Iris pigment epithelial cell (primary cell): ENCODE measurements at places on chromosomes 12 and 14.
A peak's percentile ranks its signal among the peaks of the same experiment; 100 is the strongest.

DNA sequence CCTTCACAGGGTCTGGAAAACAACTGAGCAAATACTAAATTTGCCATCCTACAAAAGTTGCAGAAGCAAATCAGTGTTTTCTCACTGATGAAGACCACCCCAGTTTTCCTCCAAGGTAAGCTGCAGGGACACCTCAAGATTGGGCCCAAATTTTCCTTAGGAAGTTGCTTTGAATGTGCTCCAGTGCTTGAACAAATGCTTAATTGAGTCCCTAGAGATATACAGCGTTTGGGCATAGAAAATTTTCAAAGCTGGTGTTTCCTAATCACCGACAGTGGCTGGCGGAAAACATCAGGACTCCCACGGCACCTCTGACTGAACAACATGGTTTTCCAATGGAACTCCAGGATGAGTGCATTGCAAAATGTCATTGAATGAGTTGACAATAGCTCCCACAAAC, 92.5 kb upstream of the HMGA2 start:
- DNase-seq: no peak

GRCh38 chr14:105149146-105149781, 19.3 kb downstream of the JAG2 start:
- no peak for DNase-seq

- no peak for DNase-seq
Observed at GRCh38 chr12:51938726-51939125, 12.8 kb upstream of the ACVR1B start.

GRCh38 chr14:101080922-101081593, 177.5 kb upstream of the RTL1 start:
- DNase-seq: no peak

DNA sequence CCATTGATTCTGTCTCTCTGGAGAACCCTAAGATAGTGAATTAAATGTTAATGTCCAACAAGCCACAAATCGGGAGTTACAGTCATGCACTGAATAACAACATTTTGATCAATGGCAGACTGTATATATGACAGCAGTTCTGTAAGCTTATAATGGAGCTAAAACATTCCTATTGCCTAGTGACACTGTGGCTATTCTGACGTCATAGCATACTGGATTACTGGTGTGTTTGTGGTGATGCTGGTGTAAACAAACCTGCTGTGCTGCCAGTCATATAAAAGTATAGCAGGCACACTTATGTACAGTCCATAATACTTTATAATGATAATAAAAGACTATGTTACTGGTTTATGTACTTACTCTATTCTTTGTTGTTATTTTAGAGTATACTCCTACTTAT, 56.7 kb upstream of the BICD1 start:
- DNase-seq: peak; percentile 27

DNA sequence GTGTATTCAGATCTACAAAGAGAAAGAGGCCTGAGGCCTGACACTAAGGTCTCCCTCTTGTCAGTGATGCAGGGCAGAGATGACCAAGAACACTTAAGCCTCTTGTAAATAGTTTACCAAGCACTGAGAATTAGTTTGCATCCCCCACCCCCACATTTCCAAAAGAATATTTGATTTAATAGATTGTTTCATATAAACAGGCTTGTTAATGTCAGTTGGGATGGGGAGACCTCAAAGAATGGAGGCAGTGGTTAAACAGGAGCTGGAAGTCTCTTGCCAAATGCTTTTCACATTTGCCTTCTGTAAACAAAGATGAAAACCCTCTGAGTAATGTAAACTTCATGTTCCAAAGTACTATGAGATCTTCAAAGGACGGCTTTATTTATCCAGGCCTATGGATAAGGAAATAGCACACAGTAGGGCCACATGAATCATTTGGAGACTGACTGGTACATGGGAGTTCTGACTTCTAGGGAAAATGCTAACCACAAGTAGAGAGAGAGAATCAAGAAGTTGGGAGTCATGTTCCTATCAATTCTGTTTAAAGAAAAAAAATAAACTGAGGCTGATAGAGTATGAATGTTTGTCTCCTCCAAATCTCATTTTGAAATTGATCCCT, 234.7 kb downstream of the ANO2 start:
- DNase-seq: no peak

- DNase-seq: peak; percentile 91
Observed at GRCh38 chr14:61525293-61526011, 169.9 kb upstream of the HIF1A start.

DNA sequence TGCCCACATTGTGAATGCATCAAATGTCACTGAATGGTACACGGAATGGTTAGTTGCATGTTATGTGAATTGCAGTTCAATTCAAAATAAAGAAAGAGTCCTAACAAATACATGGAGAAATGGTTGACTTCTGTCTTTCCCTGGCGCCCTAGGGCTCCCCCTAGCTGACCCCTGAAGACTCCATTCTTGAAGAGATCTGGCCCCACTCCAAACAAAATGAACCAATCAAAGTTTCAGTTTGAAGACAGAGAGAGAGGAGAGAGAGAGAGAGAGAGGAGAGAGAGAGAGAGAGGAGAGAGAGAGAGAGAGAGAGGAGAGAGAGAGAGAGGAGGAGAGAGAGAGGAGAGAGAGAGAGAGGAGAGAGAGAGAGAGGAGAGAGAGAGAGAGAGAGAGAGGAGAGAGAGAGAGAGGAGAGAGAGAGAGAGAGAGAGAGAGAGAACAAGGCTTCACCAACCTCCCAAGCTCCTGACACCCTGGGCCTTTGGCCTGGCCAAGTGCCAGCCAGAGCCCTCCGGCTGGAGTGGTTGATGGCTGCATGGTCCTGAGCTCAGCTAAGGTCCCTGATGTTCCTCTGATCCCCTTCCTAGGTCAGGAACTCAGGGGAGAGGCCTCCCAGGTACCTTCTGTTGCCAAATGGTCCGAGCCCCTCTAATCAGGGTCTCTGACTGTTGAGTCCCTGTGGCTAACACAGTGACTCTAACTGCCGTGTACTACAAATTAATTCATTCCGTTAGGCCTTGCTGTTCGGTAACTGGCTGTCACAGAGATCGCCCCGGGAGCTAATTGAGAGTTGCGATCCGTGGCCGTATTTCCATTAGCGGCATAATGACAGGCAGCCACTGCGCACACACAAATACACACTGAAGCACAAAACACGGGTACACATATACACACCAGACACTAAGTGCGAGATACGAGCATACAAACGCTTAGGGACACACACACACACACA, 188.8 kb downstream of the ESRRB start:
- DNase-seq: peak; percentile 5

GRCh38 chr12:94806617-94807016, 156.3 kb upstream of the TMCC3 start:
- DNase-seq: no peak

DNA sequence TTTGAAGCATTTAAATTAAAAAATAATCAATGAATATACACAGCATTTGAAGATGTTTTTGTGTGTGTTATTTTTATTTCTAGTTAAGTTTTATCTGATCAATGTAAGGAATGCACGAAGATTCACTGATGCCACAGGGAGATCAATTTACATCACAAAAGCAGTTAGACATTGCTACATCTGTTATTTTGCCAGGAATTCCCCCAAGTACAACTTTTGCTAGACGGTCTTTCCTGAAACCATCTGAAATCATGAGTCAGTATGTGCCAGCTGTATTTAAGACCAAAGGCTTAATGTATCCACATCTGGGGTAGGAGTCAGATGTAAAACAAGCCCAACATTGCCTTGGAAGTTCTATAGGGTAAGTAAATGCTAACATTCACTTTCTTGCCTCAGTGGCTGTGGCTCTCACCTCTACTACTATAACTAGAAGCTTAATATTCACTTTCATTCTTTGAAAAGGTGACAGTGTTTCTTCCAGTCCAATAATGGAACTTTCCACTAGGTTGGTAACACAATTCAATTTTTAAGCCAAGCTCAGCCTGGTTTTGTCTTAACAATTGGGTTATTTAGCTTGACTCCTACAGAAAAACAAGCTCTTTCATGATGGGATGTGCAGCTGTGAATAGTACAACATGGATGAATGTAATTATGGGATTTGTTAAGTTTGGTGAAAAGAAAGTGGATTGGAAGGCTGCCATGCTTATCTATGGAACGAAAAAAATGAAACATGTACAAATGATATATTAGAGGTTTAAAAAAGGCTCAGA, 385.4 kb upstream of the TMEM132C start:
- no peak for DNase-seq

DNA sequence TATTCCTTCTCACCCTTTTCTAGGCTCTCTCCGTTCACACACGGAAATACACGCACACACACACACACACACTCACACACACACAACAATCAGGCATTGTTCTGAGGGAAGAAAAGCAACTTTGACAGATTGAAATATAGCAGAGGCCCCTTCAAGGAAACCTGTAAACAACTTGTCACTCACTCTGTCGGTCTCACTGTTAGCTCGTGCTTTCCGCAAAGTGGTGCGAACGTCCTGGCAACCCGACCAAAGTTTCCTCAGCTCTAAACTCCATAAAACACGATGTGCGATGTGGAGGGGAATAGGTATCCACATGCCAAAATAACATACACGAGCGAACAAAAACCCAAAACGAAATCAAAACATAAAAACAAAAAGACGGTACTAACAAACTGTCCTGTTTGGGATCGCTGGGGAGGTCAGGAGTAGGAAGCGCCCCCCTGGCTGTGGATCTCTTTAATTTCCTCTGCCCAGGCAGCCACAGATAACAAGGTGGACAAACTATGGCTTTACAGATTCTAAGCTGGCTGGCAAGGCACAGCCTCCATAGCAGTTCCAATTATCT, 822 bp upstream of the SOX5 start:
- DNase-seq: peak; percentile 28

DNA sequence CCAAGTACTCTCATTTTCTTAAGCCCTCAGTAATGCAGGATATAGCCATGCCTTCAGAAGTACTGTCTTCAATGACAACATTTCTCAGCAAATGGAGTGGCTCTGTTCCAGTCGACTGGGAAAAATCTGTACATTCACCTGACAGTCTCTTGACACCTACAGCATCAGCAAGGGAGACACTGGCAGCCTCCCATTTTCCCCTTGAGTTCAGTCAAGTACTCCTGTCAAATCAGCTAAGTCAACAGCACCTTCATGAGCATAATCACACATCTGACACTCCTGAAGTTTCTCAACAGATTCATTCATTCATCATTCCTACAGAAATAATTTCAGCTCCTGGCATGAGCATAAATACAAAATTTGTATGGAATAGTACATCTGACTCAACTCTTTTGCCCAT, 46.1 kb downstream of the INTS13 start:
- DNase-seq: no peak

GRCh38 chr12:114848666-114849065, 164.7 kb upstream of the TBX3 start:
- peak; percentile 53 for DNase-seq

DNA sequence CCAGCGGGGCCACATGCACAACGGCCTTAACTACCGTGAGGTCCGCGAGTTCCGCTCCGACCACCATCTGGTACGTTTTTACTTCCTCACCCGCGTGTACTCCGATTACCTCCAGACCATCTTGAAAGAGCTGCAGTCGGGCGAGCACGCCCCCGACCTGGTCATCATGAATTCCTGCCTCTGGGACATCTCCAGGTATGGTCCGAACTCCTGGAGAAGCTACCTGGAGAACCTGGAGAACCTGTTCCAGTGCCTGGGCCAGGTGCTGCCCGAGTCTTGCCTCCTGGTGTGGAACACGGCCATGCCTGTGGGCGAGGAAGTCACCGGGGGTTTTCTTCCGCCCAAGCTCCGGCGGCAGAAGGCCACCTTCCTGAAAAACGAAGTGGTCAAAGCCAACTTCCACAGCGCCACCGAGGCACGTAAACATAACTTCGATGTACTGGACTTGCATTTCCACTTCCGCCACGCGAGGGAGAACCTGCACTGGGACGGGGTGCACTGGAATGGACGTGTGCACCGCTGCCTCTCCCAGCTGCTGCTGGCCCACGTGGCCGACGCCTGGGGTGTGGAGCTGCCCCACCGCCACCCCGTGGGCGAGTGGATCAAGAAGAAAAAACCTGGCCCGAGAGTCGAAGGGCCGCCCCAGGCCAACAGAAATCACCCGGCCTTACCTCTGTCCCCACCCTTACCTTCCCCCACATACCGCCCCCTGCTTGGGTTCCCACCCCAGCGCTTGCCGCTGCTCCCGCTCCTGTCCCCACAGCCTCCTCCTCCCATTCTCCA, 155.7 kb upstream of the AMIGO2 start:
- DNase-seq: no peak

DNA sequence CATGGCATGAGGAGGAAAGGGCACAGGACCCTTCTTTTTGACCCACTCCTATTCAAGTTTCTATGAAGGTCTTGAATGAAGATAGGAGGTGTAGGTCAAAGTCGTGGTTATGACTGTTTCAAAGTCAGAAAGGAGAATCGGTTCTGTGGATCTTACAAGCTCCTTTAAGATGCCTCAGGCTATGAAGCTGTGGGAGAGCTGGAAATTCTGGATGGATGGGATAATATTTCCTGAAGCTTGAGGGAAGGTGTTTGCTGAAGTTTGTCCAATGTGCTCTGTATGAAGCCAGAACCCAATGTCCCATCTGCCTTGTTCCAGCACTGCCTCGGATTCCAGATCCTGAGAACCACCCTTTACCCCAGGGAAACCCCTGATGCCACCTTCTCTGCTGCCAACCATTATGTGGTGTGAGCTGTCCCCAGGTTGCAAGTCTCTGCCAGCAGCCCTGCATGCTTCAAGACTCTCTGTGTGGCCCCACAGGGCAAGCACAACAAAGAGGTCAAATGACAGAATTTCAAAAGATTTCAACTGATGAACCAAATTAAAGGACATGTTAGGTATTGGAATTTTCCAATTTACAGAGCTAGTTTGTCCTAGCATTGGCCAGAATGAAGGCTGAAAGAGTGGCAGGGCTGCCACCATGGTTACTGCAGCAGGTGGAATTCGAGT, 472.0 kb downstream of the RGS6 start:
- no peak for DNase-seq

- DNase-seq: no peak
Observed at GRCh38 chr12:104126548-104126947, 11.5 kb downstream of the NFYB start.

DNA sequence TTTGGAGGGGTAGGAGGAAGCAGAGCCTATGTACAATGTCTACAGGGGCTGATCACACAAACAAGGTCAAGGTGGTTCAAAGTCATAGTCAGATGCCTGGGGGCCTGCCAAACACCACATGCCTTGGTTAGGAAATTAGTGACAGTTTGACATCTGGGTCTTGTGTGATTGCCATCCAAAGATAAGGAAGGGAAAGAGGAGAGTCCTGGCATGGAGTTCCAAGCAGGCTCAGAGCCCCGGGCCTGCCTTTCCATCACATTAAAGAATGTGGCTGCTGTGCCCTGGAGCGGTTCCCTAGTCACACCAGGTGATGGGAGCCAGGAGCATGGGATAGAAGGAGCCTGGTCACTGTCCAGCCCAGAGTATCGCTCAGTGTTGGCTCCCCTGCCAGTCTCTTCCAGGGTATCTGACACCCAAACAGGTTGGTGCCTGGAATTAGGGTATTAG, 53.6 kb upstream of the BCL2L14 start:
- no peak for DNase-seq
